ENCODE measurements at places on chromosomes 5 and 9. TPM values are rescaled to one million over a fixed set of nuclear protein-coding genes. Genes with fewer than 3 reads are reported as not detected.

Gene SLC6A18
- not detected for total RNA-seq

Gene AQP7
- not detected for total RNA-seq

Gene BNC2
- total RNA-seq: 37.8 TPM

- H3K27me3 ChIP-seq: no peaks in the 10 kb centered on the region
- peak; percentile 61 for DNase-seq
- peaks cover 28% of the 10 kb centered on the region for H3K4me1 ChIP-seq
- no peak overlapping the region for H3K4me3 ChIP-seq
- H3K36me3 ChIP-seq: no peaks in the 10 kb centered on the region
These were observed 99.1 kb downstream of the DPYSL3 start for GRCh38 chr5:147410496-147411358.

GRCh38 chr9:69249337-69249736, 75.3 kb downstream of the TJP2 start:
- H3K4me1 ChIP-seq: no peaks in the 10 kb centered on the region
- H3K27ac ChIP-seq: no peak overlapping the region
- H3K36me3 ChIP-seq: peaks cover 47% of the 10 kb centered on the region
- H3K4me3 ChIP-seq: no peak overlapping the region

DNA sequence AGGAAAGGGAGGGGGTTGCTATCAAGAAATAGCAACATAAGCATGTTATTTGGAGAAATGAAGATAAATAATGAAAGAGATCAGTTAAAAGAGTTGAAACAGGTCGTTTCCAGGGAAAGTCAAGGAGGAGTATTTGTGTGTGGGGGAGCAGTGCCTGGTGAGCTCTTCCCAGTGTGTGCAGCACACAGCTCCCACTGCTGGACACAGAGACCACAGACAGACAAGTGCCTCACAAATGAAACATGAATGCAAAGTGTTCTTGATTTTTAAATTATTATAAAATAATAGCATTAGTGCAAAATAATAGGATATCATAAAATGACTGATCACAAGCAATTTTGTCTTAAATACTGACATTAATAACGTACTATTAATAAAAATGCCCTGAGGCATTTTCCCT, 40.8 kb downstream of the LIFR start:
- no peaks in the 10 kb centered on the region for H3K27me3 ChIP-seq
- H3K4me3 ChIP-seq: no peak overlapping the region
- peak; percentile 45 for DNase-seq
- no peak overlapping the region for H3K27ac ChIP-seq
- peaks cover 11% of the 10 kb centered on the region for H3K36me3 ChIP-seq

- no peak overlapping the region for H3K27ac ChIP-seq
- no peak for DNase-seq
- H3K27me3 ChIP-seq: no peaks in the 10 kb centered on the region
These were observed 771.2 kb upstream of the DMAC1 start for GRCh38 chr9:8570776-8571175.

Gene TEX53
- total RNA-seq: not detected

GRCh38 chr5:116824751-116825438, 250.3 kb upstream of the SEMA6A start:
- H3K4me1 ChIP-seq: no peaks in the 10 kb centered on the region
- H3K27me3 ChIP-seq: no peaks in the 10 kb centered on the region
- H3K36me3 ChIP-seq: no peaks in the 10 kb centered on the region
- no peak overlapping the region for H3K4me3 ChIP-seq

Gene TSLP
- total RNA-seq: 18.1 TPM

Gene SLC34A1
- total RNA-seq: not detected

DNA sequence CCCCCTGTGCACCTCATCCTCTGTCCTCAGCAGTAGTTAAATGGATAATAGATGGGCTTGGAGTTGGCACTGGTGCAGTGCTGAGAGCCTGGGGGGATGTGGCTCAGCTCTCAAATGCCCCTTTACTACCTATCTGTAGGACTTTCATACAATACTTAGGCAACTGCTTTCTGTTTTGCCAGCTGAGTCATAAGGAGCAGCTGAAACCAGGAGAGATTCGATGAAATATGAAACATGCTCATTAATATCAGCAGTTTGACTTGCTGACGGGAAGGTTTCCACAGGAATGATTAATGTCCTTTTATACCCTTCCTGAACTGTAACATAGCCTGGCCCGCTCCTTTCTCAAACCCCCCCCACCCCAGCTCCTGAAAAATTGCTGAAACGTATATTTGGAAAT, 142.6 kb downstream of the SAXO1 start:
- H3K36me3 ChIP-seq: peaks cover 4% of the 10 kb centered on the region
- H3K27me3 ChIP-seq: no peaks in the 10 kb centered on the region
- DNase-seq: no peak
- H3K4me3 ChIP-seq: no peak overlapping the region
- no peaks in the 10 kb centered on the region for H3K4me1 ChIP-seq

DNA sequence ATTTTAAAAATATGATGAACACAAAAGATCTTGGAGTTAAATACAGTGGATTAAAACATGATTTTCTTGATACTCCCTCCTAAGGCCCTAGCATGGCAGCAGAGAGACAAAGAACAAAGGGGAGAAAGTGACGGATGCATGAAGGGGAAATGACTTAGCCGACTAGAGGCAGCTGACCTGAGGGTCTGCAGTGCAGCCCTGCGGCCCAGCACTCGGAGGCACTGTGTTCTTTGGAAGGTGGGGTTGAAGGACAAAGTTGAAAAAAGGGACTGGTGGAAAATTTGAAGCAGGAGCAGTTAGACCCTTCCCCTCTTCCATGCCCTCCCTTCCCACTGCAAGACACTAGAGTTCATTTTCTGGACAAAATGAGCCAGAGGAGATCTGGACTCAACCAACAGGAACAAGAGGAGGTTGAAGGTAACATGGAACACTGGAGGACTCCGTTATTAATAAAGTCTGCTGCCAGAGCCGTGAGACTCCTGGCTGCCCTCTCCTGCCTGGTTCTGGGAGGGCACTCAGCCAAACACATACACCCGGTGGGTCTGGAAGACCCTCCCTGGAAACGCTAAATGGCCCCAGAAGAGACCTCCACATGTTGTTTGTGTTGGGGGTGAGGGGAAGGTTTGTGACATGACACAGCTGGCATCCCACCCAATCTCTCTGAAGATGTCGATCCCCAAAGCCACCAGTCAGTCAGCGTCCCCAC, 98.1 kb downstream of the JMY start:
- no peak overlapping the region for H3K4me3 ChIP-seq
- no peaks in the 10 kb centered on the region for H3K36me3 ChIP-seq
- H3K27me3 ChIP-seq: no peaks in the 10 kb centered on the region
- H3K4me1 ChIP-seq: no peaks in the 10 kb centered on the region
- no peak overlapping the region for H3K27ac ChIP-seq

- DNase-seq: no peak
- no peak overlapping the region for H3K27ac ChIP-seq
- no peaks in the 10 kb centered on the region for H3K4me1 ChIP-seq
- no peaks in the 10 kb centered on the region for H3K36me3 ChIP-seq
These were observed 156.7 kb downstream of the EBF1 start for GRCh38 chr5:158943057-158943456.

Gene EQTN
- total RNA-seq: not detected

DNA sequence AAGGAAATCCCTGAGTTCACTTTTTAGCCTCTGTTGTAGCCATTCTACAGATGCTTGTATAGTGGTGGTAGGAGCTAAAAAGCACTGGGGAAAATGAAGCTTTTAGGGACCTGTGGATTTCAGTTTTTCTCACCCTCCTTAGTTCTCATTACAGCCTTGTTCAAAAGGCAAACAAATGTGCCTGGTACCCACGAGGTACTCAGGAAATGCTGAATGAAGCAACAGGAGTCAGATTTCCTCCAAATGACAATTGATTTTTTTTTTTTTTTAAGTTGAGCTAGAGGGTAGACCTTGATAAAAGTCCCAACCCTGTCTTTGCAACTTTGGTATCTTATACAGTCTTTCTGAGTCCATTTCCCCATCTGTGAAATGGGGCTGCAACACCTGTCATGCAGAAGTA, 21.3 kb upstream of the TMOD1 start:
- no peaks in the 10 kb centered on the region for H3K27me3 ChIP-seq
- H3K36me3 ChIP-seq: peaks cover 6% of the 10 kb centered on the region
- no peak overlapping the region for H3K4me3 ChIP-seq
- H3K27ac ChIP-seq: no peak overlapping the region
- peaks cover 8% of the 10 kb centered on the region for H3K4me1 ChIP-seq
- no peak for DNase-seq

DNA sequence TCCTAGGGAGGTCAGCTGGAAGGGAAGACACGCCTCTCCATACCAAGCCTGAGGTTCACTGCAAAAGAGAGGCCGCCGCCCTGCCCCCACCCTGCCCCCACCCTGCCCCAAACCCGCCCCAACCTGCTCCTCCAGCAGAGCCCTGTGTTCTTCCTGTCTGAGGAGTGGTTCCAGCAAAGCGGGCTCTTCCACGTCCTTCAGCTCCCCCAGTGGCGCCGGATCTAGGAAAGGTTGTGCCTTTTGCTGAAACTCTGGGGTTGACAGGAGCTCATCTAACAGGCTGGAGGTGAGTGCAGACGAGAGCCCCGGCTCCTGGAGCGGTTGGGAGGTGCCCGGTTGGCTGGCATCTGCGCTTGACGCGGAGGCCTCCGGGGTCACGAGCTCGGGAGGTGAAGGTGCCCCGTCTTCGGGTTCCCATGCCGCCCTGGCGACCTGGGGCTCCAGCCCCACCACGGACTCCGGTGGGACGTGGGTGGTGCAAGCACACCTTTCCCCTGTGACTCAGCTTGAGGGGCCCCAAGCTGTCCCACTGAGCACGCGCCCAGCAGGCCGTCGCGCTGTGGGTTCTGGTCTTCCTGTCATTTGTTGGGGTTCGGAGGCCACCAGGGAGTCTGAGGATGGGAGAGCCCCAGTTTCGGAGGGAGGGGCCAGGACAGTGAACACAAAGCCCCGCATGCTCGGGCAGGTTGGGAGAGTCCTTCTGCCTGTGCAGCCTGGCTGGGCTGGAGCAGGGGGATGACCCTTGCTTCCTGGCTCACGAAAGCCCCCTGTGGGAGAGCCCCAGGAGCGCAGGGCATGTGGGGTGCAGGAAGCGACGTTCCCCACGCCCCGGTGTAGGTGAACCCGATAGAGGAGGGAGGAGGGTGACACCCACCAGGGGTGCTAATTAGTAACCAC, 1467.1 kb downstream of the FOXD4L5 start:
- no peaks in the 10 kb centered on the region for H3K4me1 ChIP-seq
- peaks cover 10% of the 10 kb centered on the region for H3K27me3 ChIP-seq
- DNase-seq: peak; percentile 64
- no peak overlapping the region for H3K4me3 ChIP-seq
- H3K27ac ChIP-seq: no peak overlapping the region

GRCh38 chr9:87479801-87480201, 17.9 kb upstream of the DAPK1 start:
- H3K27ac ChIP-seq: no peak overlapping the region
- H3K36me3 ChIP-seq: no peaks in the 10 kb centered on the region
- no peaks in the 10 kb centered on the region for H3K27me3 ChIP-seq
- no peak for DNase-seq
- H3K4me3 ChIP-seq: no peak overlapping the region

DNA sequence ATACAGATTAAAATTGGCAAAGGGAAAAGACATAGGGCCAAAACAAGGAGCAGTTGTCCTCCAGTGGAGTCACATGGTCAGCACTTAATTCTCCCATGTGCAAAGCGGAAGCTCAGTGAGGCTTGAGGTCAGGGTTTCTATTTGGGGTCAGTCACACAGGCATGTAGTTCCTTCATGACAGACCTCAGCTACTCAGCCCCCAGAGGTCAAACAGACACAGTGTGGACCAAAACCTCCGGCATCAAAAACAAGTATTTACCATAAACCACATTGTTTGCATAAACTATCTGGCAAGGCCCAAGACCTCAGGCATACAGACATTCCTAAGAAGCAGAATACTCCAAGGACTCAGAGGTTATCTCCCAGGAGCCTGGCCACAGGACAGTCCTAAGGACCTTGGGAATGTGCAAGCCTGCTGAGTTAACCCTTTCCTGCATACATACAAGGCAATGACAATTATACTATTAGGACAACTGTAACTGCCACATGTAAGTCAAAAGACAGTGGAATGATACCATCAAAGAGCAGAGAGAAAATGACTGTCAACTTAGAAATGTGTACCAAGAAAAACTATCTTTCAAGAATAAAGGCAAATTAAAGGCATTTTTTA, 28.7 kb upstream of the FNIP1 start:
- no peak overlapping the region for H3K4me3 ChIP-seq
- H3K27me3 ChIP-seq: no peaks in the 10 kb centered on the region
- no peak for DNase-seq

DNA sequence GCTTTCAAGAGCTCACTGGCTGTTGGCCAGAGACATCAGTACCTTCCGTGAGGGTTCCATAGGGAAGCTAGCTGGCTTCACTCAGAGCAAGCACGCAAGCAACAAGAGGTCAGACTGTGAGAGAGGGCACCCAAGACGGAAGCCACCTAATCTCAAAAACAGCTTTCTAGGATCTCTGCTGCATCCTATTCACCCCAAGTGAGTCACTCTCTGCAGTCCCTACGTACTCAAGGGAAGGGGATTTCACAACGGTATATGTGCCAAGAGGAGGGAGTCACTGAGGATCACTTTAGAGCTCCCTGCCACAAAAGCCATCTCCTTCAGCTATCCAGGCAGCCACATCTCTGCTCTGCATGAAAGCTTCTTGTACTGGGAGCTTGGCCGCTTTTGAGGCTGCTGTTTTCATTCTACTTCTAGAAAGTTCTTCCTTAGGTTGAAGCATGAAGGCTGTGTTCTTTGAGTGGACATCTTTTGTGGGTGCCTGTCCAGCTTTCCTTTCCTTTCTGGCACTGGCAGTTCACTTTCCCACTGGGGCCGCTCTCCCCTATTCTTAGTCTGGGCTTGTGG, 249.5 kb downstream of the MAN2A1 start:
- no peaks in the 10 kb centered on the region for H3K27me3 ChIP-seq
- no peak for DNase-seq
- no peaks in the 10 kb centered on the region for H3K36me3 ChIP-seq
- H3K4me3 ChIP-seq: no peak overlapping the region
- H3K27ac ChIP-seq: no peak overlapping the region

Gene KCNN2
- total RNA-seq: 0.43 TPM

DNA sequence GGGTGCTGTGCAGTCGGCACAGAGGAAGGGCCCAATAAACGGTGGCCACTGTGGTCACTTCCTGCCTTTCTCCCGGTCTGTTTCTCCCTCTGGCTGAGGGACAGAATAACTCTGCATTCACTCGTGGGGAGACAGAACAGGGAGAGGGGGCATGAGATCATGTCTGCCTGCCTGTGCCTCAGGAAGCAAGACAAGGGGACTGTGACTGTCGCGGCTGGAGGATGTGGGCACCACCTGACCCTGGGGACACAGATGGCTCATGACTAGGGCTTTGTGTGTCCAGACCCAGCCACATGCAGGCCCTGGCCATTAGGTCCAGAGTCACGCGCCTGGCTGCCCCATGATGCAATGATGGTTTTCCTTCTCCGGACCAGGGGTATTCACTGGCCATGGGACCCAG, 5.8 kb downstream of the TRUB2 start:
- no peaks in the 10 kb centered on the region for H3K27me3 ChIP-seq
- peaks cover 9% of the 10 kb centered on the region for H3K4me1 ChIP-seq
- H3K36me3 ChIP-seq: peaks cover 27% of the 10 kb centered on the region
- no peak for DNase-seq
- H3K4me3 ChIP-seq: no peak overlapping the region

All from stomach (tissue), 19 donors.